ENCODE measurements at places on chromosomes 16 and 17.

DNA sequence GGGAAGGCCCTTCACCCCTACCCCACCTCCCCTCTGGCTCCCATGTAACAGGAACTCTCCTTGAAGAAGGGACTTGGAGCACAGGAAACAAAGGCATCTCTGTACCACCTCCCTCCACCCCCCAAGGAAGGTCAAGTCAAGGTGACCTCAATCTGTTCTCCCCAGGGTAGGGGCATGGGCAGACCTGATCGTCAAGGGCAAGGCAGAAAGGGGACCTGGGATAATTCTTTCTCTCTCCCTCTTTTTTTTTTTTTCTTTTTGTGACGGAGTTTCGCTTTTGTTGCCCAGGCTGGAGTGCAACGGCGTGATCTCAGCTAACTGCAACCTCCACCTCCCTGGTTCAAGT lies 4.3 kb upstream of the STAT5A start:
- no peak for DNase-seq

- DNase-seq: peak; percentile 60
Measured at GRCh38 chr17:17300624-17301568, 2.3 kb upstream of the NT5M start.

GRCh38 chr16:88534638-88535190 lies 35.5 kb upstream of the ZC3H18 start:
- DNase-seq: peak; percentile 52

GRCh38 chr17:3990386-3991127 lies 26.3 kb upstream of the ATP2A3 start:
- DNase-seq: peak; percentile 28

DNA sequence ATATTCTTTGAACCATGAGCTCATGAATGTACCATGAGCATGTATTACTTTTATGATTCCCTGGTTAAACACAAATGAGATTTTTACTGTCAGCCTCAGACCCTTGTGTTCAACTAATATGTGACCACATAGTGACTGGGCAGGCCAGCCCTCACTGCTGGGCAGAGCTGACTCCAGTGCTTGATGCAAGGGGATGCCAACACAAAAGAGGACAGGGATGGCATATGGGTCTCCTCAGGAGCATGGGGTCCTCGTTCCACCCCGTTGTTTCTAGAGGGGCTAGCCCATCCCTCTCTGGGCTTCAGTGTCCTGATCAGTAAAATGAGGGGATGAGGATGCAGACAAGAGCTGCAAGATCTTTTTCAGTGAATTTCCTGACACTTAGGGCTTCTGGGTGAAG lies 19.3 kb downstream of the CFAP20 start:
- DNase-seq: no peak

DNA sequence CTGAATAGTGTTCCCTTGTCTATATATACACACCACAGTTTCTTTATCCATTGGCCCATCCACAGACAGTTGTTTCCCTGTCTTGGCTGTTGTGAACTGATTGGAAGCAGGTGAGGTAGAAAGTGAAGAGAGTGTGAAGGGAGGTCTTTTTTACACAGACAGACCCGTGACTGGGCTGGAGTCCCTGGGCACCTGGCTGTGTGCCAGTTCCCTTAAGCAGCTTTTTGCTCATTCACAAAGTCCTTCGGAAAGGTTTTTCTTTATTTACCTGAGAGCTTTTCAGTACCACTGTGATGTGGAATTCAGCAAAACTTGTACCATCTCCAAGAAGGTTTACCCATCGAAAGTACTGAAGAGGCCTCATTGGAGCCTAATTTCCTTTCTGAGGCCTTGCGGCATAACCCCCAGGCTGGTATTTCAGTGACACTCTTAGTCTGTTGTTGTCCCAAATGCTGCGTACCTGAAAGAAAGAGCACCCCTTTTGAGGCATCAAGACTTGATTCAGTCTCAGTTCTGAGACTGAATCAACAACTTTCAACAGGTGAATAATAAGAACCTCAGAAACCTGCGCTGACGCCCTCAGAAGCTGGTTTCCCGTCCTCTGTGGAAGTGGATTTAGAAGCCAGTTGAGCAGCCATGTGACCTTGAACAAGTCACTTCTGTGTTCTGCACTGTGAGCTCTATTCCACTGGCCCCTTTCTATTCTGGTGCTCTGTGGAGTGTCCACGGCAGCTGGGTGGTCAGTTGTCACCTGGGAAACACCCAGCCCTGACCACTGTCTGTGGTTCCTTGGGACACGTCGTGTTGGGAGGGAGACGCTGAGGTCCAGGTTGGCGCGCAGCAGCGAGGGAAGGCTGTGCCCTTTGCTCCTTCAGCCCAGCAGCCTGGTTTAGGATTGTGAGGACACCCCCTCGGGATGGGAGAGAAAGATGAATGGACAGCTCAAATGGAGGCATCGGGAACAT lies 53.9 kb upstream of the CRISPLD2 start:
- DNase-seq: no peak

- no peak for DNase-seq
Measured at GRCh38 chr17:51937264-51937663, 221.2 kb downstream of the CA10 start.

GRCh38 chr17:8466873-8467272 lies 31.2 kb downstream of the NDEL1 start:
- no peak for DNase-seq

Data from epithelial cell of esophagus (primary cell).